ENCODE measurements at places on chromosomes 1 and 21.
A peak's percentile ranks its signal among the peaks of the same experiment; 100 is the strongest.

DNA sequence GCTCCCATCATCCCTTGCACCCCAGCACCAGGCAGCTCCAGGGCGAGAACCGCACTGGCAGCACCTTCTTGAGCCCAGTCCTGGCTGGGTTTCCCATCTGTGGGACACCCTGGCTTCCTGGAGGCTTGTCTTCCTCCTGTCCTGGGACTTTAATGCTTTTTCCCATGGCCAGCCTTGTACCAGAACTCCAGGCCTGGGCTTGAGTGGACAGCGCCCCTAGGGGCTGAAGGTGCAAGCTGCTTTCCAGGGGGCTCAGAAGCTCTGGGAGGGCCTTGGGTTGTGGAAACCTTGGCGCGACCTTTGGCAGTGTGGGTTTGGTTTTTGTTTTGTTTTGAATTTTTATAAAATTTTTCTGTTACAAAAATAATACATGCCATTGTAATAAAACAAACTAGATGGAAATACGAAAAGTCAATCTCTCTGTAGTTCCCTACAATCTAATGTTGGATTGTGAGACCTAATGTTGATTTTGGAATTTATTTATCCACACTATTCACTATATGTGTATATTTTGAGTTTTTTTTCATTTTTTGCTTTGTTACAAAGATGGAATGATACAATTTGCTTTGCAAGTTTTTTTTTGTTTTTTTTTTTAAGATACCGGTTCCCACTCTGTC lies 33.8 kb upstream of the RPL11 start:
- DNase-seq: peak; percentile 32

DNA sequence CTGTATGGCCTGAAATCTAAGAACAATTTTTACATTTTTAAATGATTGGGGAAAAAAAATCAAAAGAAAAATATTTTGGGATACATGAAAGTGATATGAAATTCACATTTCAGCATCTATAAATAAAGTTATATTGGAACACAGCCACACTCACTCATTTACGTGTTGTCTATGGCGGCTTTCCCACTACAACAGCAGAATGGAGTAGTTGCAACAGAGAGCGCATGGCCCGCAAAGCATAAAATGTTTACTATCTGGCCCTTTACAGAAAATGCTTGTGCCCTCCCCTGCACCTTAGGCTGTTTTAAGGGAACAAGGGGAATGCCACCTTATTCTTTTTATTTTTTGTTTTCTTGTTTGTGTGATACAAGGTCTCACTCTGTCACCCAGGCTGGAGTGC lies 3.5 kb downstream of the KLHDC8A start:
- no peak for DNase-seq

DNA sequence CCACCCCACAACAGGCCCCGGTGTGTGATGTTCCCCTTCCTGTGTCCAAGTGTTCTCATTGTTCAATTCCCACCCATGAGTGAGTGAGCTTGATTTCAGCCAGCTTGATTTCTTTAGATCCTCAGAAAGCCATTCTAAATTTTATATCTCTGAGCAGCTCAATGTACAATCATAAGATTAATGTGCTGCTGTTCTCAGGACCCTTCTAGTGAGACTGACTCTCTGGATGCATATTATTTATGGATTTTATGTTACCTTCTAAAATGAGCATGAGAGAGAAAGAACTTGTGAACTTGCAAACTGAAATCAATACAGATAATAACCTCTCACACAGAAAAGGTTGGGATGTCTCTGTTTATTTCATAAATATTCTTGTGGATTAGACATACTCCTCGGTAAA lies 1133.5 kb upstream of the TMPRSS15 start:
- no peak for DNase-seq

DNA sequence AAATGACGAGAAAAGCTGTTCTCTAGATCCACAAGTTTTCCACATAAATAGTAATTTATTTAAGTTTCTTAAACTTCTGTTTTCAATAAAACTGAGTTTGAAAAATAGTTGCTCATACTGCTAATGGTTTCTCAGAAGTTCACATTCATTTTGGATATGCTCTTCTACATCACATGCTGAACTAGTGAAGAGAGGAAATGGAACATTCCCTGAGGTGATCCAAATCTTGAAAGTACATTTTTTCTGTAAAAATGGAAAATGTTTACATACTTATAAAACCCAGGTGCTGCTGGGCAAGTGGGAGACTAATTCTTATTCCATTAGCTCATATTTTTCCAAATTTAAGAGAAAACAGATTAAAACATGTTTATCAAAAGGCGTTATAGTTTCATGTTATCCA lies 111.7 kb downstream of the ADGRL4 start:
- DNase-seq: no peak

GRCh38 chr21:35905963-35906345 lies 154.4 kb downstream of the SETD4 start:
- DNase-seq: no peak

- no peak for DNase-seq
Observed at GRCh38 chr1:182702826-182703524, 18.6 kb upstream of the RGS8 start.

GRCh38 chr1:161726473-161727255 lies 5.3 kb downstream of the FCRLB start:
- DNase-seq: peak; percentile 38
